ENCODE measurements at places on chromosomes 3 and 15.
A peak's percentile ranks its signal among the peaks of the same experiment; 100 is the strongest.

DNA sequence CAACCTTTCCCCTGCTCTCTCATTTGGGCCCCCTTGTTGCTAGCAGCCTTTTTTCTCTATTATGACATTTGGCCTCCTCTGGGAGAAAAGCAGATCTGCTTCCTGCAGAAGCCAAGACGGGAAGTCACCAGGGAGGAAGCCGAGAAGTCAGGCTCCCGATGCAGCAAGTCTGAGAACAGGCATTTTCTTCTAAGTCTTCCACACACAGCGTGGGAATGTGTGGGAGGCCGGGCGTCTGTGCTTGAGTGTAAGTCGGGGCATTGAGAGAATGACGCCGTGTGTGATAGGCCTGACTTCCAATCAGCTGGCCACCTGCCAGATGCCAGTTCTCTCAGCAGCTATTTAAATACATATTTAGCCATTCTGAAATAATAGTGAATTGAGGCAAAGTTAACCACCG is 75.8 kb upstream of the FAM98B start:
- DNase-seq = peak; percentile 50

DNA sequence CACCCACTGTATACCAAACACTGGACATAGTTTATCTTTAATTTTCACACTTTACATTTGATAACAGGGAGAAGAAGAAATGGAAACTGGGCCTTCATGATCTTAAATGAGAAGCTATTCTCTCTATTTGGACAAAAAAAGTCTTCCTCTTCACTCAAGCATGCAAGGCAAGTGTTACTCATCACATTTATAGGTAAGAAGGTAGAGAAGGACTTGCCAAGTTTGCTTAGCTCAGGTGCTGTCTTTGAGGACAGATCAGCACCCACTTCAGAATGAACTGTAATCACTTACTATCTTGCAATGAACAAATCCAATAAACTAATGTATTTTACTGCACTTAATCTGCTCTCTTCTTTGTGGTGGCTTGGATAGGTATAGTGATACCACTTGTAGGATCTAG is 1.1 kb upstream of the MYH15 start:
- DNase-seq = no peak

GRCh38 chr15:28897861-28898585 is 12.2 kb downstream of the APBA2 start:
- no peak for DNase-seq

DNA sequence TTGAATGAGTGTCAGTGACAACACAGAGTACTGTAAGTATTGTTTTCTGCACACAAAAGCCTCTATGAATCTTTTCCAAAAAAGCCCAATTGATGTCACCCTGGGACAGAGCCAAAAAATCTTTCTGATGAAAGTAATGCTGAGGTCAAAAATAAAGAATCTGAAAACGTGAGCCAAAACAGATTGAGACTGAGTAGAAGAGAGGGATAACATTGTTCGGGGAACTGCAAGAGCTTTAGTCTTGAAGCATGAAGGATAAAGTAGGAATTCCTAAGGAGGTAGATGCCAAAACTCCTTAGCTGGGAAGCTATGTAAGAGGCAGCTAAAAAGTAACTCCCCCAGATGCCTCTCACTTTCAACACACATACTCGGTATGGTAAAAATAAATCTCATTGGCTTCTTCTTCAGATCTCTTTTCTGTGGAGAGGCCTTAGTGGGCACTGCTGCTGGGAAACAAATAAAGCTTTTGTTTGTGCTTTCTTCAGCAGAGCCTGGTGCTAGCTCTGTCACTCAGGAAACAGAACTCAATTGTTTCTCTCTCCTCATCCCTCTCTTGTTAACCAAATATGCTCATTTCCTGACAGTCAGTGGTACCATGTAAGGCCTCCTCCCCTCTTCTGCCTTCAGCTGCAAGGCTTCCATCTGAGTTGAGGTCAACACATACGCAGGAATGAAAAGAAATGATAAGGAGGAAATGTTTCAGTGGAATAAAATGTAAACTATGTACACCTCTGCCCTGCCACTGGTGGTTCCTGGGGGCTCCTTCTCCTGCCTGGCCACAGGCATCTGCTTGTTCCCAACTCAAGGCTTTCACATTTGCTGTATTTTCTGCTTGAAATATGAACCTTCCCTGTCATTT is 58.1 kb downstream of the CD200 start:
- DNase-seq = no peak

DNA sequence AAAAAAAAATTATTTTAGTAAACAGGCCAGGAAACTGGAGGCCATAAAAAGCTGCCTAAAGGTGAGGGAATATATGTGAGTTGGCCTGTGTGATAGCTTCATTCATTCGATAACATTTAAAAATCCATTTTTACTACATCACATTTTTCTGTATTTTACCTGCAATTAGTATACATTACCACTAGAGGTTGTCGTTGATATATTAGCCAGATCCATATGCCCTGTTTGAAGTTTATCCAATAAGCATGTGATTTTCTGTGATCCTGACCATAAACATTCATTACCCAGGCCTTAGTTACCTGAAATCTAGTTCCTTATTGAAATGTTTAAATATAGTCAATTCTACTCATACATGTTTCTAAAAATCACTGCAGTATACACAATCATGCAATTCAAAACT is 71.4 kb downstream of the ARNT2 start:
- no peak for DNase-seq

- DNase-seq = no peak
These were observed 9.8 kb downstream of the LRIG1 start for GRCh38 chr3:66490984-66491383.

DNA sequence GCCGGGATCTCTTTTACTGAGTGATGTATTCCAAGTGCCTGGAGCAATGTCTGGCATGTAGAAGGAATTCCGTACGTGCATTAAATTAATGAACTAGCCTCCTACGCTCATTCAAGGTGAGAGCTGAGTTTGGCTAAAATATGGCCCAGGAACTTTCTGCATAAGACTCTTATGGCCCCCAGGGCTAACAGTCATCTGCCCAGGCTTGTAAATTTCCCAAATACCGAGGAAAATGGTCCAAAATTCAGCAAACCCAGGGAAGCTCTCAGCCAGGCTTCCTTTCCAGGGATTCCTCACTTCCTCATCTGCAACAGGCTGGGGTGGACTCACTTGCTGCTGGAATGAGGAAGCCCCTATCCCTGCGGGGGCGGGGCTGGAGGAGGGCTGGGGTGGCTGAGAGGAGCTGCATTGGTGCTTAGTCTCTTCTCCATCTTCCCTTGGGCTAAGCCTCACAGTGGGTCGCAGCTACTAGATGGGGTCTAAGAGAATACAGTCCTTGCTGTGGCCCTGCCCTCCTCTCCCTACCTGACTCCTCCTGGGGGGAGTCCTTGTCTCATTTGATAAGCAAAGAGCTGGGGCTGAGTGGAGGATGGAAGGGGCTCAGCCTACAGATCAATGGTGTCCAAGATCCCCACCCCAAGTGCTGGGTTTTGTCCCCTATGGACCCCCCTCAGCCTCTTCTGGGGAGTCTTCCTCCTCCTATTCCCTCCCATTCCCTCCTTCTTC is 28.5 kb upstream of the APOD start:
- DNase-seq = peak; percentile 45

- DNase-seq = peak; percentile 63
These were observed 2.9 kb downstream of the HDDC3 start for GRCh38 chr15:90929246-90930019.

DNA sequence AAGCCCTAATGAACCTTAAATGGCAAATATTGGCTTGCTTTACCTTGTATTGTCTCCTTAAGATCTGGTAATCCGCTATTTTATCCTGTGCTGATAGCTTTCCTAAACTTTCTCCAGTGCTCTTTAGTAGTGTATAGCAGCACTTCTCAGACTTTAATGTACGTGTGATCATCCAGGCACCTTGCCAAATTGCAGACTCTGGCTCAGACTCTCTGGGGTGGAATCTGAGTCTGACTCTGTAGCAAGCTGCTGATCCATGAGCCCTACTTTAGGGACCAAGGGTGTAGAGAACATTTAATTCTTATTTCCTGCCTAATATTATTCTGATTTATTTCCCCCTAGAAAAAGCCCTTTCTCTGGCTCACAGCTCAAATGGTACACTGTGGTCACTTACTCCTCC is 518.8 kb upstream of the ZNF385D start:
- DNase-seq = no peak

- no peak for DNase-seq
These were observed 70.2 kb downstream of the FMN1 start for GRCh38 chr15:33124279-33124678.

DNA sequence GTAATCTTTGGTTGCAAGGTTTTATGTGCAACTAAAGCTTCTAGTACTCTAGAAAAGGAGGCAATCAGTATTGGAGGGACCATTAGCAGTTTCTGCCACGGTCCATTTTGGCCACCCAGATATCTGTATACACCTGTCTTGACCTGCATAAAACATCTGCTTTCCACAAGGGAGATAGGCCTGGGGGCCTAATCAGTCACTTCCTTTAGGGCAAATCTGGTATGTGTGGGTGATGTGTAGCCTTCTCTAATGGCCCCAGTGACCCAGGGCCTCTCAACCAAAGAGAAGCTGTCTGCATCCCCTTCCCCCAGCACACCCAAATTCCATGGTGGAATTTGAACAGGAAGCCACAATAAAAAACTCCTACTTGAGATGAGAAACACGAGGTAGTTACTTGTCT is 19.5 kb downstream of the IRAK2 start:
- no peak for DNase-seq

- DNase-seq = no peak
These were observed 108.9 kb downstream of the GREM1 start for GRCh38 chr15:32826685-32827084.

GRCh38 chr3:50624634-50625033 is 7.7 kb downstream of the MAPKAPK3 start:
- DNase-seq = no peak

DNA sequence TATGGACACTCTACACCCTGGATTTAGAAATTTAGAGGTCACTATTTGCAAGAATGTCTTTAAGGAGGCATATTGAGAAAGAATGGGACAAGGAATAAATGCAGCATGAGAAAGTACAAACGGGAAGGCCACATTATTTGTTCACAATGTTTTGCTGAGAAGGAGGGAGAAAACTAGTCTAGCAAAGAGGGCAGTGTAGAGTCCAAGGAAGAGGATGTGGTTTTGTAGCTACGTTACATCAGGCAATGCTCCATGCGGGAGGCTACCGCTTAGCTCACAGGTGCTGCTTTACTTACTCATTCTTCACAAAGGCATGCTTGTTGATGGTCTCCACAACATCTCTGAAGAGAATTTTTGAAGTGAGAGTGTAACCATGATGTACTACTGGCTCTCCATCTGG is 191.1 kb downstream of the PLCH1 start:
- no peak for DNase-seq

DNA sequence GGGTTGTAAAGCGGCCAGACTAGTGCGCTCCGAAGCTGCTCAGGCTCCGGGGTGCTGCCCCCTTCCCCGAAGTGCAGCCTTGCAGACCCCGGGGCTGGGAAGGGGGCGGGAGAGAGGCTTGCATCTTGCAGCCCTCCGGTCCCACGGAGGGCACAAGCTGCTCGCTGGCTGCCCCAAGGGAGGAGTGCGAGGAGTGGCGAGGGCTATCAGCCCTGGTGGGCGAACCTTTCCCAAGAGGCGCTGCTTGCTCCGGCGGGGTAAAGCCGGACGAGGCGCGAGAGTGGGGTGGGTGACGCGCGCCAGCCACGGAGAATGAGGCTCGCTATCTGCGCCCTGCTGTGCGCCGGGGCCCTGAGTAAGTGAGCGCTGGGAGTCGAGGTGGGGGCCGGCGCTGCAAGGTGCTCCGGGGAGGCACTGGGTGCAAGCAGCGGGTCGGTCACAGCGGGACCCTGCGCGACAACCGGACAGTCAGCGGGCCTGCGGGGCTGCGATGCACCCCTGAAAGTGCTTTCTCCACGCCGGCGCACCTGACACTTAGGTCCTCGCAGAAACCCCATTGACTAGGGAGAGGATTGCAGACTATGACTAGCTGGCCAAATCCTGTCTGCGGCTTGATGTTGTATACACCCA is 12.7 kb upstream of the TOPBP1 start:
- DNase-seq = no peak

All from suppressor macrophage treated with lipopolysaccharide for 4 hours (primary cell).